ENCODE measurements at places on chromosomes 2 and 18.

- DNase-seq: no peak
These were observed 1017.6 kb upstream of the PIK3C3 start for GRCh38 chr18:40937386-40937785.

DNA sequence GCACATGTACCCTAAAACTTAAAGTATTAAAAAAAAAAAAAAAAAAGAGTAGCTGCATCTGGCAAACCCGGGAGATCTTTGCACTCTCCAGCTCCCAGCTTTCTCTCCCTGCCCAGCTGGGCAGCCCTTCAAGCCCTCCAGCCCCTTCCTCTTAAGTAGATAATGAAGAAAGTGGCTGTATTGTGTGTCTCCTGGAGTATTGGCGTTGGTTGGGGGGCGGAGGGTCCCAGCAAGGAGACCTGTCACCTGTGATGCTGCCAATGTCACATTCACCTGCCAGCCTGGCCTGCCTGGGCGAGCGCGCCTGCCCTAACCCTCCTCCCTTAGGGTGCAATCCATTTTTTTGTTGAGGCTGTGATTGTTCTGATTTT lies 2.0 kb downstream of the C2orf72 start:
- no peak for DNase-seq

DNA sequence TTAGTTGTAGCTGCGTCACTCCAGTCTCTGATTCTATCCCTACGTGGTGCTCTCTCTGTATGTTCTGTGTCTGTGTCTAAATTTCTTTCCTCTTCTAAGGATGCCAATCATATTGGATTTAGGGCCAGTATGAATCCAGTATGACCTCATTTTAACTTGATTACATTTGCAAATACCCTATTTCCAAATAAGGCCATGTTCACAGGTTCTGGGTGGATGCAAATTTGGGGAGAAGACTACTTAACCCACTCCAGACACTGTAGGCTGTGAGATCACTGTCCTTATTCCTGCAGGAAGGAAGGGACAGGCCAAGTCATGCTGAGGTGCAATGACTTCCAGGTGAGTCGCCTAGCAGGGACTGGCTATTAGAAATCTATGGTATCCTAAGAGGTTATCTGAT lies 272.2 kb downstream of the CELF4 start:
- no peak for DNase-seq

DNA sequence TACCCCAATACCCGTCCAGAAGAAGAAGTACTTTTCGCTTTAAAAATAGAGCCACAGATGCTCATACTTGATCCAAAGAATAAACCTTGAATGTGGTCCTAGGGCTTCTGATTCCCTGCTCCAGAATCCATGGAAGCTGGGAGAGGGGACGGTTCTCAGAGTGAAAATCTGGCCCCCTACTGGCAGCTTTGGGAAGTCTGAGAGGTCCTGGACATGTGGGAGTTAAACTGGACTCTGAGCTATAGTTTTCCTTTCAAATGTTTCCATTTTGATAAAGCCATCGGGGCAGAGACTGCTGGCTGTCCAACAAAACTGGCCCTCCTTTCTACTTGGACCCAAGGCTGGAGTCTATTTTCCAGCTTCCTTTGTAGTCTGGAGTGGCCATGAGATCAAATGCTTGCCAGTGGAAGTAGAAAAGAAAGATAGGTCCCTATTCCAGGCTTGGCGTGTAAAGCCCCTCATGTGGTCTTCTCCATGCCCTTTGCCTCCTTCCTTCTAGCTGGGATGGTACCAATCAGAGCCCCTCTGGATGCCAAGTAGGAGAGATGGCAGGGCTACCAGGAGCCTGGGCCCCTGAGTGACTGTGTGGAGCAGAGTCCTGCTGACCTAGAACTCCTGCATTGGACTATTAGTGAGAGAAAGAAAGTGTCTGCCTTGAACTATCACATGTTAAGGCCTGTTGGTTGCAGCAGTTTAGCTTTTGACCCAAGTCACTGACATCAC lies 37.7 kb upstream of the TBC1D8 start:
- DNase-seq: no peak

- no peak for DNase-seq
These were observed 28.8 kb downstream of the LIPG start for GRCh38 chr18:49590608-49591007.

DNA sequence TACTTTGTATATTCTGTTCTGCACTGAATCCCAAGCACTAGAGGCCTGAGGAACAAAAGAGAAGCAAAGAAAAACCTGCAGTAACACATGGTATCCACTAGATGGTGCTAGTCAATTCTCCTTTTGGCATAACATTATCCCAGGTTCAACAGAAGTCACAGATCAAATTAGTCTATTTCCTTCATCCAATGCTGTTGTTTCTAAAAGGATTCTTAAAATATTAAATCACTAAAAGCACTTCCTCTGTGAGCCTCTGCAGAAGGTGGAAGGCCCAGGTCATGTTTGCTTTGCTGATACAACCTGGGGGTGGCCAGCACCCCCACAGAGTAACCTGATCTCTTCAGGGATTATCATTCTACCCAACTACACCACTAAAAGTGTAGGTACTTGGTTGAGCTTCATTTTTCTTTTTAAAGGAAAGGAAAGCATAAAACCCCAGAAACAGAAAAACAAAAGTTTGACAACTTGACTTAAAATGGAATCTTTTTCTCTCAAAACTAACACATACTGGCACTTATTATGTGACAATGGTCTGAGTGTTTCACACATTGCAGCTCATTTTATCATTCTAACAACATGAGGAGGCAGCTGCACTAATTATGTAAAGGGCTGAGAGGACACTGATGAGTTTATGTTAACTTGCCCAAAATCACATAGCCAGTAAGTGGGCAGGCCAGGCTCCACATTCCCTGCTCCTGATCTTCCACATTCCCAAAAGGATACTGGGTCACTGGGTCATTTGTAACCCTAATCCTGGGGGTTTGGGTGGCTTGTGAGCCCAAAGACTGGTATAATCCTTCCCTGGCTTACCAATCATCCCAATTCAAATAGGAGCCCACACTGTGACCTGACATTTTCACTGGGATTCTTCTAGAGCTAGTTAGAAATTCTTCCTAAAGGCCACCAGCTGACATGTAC lies 66.8 kb upstream of the DNER start:
- no peak for DNase-seq

DNA sequence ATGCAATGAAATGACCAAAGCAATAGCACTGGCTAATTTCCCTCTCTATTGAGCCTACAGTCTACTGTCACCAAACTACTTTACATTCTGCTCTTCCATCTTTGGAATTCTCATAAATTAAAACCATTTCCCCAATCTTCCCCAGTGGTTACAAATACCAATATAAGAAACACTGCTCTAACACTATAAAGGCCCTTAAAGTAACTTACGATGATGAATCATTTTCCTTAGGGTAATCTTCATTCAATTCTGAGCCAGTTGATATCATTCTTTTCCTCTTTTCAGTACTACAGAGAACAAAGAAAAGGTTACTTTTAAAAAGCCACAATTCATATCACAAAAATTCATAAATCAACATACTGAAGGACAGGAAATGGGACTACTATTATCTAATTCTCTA lies 22.1 kb downstream of the USP37 start:
- DNase-seq: no peak

DNA sequence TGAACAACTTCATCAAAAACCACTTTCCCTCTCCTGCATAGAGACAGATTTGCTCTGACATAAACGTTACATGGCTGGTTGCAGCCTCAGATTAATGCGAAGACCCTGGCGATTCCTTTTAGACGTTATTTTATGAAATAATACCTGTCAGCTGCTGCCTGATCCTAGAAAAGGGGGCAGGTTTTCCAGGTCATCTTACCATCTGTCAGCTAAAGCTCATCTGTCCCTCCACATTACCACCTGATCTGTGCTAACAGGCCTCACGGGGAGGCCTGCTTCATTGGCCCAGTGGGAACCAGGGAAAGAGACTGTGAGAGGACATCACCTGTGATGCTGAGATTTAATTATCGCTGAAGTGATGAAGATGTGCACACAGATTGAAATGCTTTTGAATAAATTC lies 261.0 kb downstream of the ARHGAP15 start:
- DNase-seq: no peak

GRCh38 chr2:38106405-38107094 lies 30.6 kb upstream of the CYP1B1 start:
- DNase-seq: no peak

- no peak for DNase-seq
These were observed 34.4 kb upstream of the AAK1 start for GRCh38 chr2:69677914-69678313.

GRCh38 chr2:27149570-27150405 lies 984 bp downstream of the TCF23 start:
- DNase-seq: no peak

DNA sequence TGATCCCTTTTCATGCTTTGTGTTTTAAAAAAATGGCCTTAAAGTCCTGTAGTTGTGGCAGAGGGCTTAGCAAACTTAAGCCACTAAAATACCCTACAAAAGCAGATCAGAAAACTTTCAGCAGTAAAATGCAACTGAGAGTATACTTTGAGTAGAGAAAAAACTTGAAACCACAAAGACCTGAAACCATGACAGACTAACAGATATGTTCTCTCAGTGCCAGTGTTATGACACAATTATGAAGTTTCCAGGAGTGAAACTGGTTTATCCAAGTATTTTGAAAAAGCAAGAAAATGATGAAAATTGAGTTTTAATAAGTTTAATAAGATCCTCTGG lies 74.5 kb downstream of the SPRED2 start:
- no peak for DNase-seq

DNA sequence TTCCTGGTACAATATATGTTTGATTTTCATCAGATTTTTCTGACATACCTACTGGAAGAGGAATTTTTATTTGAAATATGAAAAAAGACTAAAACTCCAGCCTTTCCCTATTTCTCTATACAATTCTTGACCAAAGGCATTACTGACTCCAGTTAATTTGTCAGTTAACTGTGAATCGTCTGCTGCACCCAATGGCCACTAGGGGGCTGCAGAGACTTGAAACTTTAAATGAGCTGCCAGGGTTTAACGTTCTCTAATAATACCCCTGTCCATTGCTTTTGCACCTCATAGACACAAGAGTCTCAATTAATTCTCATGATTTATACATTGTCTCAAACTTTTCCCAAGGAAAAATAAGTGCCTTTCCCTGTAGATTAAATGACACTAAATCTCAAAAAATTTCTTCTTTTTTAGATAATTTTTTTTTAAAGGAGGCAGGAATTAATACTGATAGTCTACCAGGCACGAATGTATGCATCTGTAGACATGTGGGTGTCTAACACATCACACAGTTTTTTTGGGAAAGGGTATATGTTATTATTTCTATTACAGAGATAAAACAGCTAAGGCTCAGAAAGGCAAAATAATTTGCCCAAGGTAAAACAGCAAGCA lies 1.8 kb upstream of the ALK start:
- DNase-seq: no peak

- no peak for DNase-seq
These were observed 31.2 kb downstream of the SCN9A start for GRCh38 chr2:166344286-166345113.

- DNase-seq: no peak
These were observed 241.2 kb downstream of the TFCP2L1 start for GRCh38 chr2:121043827-121044222.

DNA sequence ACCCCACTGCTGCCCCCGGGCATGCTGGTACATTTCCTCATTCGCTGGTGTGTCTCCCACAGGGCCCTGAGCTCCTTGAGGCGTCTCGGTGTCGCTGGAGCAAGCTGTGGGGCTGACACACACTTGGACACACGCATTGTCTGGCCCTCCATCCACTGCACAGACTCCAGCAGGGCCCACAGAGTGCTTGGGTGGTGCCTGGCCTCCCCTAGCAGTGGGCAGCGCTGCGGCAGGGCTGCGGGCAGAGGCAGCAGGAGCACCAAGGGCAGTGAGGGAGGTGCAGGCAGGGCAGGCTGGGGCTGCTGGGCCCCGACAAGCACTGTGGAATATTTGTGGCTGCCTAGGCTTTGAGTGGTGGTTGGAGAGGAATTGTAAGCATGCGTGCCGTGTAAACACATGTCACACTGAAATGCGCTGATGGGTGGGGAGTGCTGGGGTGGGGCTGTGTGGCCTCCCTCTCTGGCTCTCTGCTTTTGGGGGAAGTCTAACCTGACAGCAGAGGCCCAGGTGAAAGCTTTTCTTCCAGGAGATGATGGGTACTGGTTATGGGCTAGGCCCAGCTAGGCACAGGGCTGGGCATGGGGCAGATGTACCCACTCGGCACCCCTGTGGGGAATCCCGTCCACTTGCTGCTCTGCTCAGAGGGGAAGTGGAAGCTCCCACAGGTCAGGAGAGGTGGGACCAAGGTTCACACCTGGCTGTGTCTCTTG lies 55.5 kb upstream of the HS6ST1 start:
- no peak for DNase-seq

- DNase-seq: no peak
These were observed 193.4 kb downstream of the HAUS1 start for GRCh38 chr18:46297621-46298020.

DNA sequence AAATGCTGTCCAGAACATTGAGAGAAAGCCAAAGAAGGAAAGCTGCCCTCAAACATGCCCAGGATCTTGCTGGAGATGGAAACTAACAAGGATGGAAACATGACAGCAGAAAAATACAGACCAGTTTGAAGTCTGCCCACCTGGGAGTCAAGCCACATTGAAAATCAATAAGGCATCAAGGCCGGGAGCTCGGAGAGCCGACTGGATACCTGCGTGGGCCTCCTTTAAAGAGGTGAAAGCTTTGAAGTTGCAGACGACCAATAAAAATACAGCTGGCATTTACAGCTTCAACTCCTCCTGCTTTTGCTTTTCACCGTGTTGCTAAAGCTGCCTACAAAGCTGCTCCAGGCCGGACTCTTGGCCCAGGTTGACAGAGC lies 279.7 kb downstream of the SRBD1 start:
- DNase-seq: no peak

DNA sequence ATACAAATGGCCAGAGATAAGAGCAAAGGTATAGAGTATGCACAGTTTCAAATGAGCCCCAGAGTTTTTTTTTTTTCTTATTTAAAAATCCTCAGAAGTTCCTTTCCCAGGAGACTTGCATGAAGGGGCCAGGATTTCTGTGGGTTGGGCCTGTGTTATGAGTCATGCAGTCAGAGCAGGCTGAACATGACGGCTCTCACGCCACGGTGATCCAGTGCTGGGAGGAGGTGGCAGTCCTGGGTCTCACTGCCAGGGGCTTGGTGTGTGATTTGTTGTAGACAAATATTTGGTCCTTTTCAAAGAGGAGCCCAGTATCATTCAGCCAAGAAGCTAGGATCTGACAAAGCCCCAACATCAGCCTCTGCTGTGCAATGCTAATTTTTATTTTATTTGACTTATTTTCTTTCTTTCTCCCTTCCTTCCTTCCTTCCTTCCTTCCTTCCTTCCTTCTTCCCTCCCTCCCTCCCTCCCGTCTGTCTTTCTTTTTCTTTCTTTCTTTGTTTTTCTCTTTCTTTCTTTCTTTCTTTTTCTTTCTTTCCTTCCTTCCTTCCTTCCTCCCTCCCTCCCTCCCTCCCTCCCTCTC lies 10.4 kb upstream of the KCNE4 start:
- no peak for DNase-seq

GRCh38 chr2:1858733-1859132 lies 114.4 kb upstream of the PXDN start:
- DNase-seq: no peak

Measured in T-cell (primary cell).